ENCODE measurements at places on chromosomes 1 and 21.
A peak's percentile ranks its signal among the peaks of the same experiment; 100 is the strongest.

- DNase-seq, result no peak
Observed at GRCh38 chr1:97524211-97524610, 396.6 kb downstream of the DPYD start.

GRCh38 chr1:197521118-197521739 is 253.2 kb downstream of the CRB1 start:
- DNase-seq, result no peak

- DNase-seq, result no peak
Observed at GRCh38 chr21:18252256-18252655, 7.6 kb downstream of the CHODL start.

DNA sequence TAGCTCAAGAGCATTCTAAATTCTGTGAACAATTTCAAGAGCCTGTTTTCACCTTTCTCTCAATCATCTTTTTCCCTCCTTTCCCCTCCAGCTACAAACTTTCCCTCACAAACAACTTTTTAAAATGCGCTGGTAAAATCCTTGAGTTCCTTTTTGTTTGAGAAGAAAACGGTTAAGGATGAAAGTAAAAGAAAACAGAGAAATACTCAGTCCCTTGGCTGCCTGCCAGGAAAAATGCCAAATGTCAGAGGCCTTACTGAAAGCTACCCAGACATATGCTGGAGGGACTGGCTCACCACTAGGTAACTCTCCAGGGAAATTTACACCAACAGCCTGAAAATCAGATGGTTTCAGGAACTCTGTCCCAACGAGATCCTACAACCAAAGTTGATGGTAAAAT is 11.0 kb upstream of the SERBP1 start:
- DNase-seq, result peak; percentile 41

DNA sequence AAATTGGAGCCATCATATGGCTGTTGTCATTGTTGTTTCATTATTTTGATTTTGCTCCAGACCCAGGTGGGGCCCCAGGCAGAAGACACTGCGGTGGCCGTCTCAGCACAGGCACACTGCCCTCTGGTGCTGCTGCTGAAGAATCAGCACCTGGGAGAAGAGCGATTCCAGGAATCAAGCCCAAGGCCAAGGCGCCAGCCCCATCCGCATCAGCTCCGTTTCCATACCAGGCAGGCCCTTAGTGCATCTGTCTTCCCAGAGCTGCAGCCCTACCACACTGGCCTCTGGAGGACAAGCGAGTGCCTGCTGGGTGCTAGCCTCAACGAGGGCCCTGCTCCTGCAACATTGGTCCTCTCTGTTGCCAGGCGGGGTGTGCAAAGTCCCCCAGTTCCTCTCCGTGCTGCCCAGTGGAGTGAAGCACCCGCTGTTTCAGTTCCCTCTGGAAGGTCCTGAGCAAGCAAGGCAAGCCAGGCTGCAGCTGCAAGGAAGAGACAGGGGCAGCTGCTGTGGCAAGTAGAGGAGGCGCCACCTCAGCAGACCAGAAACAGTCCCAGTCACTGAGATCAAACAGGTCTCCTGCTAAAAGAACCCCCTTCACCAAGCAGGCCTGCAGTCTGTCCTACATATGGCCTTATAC is 5.2 kb downstream of the GRIK3 start:
- peak; percentile 54 for DNase-seq

DNA sequence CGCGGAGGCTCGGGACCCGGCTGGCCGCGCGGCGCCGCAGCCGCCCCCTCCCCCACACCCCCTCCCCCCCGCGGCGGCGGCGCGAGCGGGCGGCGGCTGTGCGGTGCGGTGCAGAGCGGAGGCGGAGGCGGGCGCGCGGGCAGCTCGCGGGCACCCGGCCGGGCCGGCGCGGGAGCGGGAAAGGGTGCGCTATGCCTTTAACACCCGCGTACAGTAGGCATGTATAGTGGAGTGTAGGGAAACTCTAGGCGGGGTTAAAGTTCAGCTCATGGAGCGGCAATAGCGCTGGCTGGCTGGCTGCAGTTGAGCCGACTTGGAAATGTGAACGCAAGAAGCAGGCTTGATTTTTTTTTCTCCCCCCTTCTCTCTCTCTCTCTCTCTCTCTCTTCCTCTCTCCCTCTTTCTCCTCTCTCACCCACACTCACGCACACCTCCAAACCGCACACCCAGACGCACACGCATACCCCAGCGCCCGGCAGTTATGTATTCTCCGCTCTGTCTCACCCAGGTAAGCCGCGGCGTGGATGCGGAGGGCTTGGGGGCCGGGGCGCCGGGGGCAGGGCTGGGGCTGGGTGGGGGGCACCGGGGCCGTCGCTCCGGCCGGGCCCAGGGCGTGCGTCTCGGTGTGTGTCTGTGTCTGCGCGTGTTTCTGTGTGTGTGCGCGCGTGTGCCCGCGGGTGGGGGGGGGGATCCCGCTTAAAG is at the start of gene NFIA:
Gene NFIA (plus strand): TSS at position 251 of the 702 bp plus-strand sequence.
- no peak for DNase-seq

GRCh38 chr1:212958175-212958574 is 7.8 kb downstream of the VASH2 start:
- no peak for DNase-seq

DNA sequence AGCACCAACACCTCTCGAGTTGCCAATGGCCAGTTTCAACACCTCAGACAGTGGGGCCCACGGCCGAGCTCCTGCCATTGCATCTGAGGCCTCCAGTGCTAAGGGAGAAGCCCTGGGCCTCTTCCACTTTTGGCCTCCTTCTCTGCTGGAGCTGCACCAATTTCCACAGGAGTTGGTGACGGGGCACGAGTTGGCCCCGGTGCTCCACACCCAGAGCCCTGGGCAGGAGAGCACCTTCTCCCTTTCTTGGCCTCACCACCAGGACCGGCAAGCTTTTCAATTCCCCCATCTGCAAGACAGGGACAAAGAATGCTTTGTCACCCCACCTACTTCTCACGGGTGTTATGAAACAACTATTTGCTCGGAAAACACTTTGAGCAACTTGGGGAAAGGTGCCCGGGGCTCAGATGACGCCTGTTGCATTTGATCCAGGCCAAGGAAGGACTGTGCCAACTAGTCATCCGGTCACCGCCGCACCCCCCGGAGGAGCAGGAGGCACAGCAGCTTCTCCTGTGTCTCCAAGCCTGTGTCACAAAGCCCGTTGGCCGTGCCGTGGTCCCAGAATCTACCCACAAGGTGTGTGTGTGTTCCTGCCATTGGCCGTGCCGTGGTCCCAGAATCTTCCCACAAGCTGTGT is 55.2 kb downstream of the TOMM20 start:
- DNase-seq, result no peak

- DNase-seq, result no peak
Observed at GRCh38 chr21:35324372-35325220, 275.5 kb upstream of the RUNX1 start.

- peak; percentile 87 for DNase-seq
Observed at GRCh38 chr1:206012086-206012859, 9.1 kb upstream of the RAB7B start.

DNA sequence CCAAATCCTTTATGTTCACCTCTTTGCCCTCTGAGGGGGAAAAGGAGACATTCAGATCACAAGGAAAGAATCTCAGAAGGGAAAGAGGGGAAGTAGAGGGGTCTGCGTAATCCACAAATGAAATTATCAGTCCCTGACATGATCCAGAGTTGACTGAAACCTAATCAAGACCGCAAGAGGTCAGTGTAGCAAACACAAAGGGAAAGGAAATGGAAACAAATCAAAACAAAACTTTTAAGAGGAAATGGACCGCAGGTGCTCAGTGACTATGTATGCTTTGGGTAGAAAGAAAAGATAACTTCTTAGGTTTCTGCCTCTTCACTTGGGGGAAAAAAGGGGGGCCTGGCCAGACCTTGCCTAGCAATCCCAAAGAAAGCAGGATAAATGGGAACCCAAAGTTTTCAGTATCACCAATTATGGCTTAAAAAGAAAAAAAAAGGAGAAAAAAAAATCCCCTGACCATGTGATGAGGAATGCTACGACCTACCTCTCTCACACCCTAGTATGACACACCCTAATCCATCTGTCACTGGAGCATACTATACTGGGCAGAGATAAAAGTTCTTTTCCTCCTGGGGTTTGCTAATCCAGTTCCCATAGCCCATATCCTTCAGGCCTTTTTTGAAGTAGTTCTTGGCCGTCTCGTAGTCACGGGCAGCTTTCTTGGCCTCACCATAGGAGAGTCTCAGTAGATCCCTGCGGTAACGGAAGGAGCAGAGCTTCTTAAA is 16.9 kb downstream of the CHRNB2 start:
- no peak for DNase-seq

DNA sequence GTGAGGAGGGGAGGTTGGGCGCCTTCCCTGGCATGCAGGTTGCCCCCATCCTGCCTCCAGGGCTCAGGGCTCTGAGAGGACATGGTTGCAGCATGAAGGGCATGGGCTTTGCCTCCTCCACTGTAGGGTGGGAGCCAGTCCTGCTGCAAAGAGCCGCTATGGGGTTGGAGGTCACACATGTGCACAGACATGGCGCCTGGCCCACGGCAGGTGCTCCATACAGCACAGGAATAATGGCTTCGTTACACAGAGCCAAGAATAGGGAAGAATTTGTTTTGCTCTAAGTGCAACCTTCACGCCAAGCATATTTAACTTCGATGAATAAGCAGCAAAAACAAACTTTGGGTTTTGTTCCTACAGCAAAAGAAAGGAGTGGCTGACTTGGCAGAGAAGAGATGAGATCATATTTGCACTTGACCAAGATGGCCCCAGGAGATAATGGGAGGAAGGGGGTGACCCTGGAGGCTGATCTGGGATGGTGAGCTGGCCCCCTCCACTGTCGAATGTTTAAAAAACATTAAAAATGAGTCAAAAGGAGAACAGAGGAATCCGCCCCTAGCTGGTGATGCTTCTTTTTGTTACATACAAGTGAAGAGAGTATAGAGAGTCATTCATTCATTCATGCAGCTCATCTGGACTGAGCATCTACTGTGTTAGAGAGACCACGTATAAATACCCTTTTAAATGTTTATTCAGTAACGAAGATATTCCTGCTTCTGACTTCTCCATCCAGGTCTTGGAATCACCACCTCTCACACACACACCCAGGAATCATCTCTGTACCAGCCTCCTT is 12.4 kb upstream of the C2CD2 start:
- DNase-seq, result no peak

GRCh38 chr21:45894906-45895777 is 86.4 kb upstream of the COL6A1 start:
- DNase-seq, result no peak

DNA sequence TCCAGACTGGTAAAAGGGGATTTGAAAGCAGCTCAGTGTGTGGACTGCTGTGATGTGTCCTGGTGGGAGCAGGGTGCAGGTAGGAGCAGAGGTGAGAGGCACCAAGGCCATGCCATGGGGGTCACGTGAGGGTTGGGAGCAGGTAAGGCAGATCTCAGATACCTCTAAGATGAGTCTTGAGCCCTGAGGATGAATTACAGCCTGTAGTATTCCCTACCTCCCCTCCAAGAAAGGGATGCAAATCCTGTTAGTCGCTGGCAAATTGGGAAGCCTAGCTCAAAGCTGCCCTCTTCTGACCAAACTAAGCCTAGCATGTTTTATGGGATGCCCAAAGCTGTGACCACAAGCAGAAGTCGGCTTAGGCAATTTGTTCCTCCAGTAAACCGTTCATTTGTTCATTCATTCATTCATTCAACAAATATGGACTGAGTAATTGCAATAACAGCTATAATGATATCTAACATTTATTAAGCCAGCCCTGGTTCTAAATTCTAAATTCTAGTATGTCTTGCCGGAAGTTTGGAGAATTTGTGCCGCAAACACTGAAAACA is 3.9 kb upstream of the NUAK2 start:
- DNase-seq, result peak; percentile 47

DNA sequence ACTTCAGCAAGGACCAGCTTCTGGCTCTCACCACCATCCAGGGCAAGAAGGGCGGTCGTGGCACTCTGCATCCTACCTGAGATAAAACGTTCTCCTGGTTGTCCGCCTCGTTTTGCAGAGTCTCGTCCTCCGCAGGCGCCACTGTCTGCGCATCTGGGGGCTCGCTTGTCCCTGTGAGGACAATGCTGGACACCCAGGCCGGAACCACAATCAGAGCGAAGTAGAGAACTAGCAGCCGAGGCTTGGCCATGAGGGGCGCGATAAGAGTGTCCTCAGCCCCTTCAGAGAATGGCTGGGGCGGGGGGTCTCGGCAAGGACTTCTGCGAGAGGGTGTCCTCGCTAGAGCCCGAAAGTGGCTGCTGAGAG is 505 bp downstream of the OLFML2B start:
- DNase-seq, result no peak

GRCh38 chr1:26022404-26022779 is 817 bp downstream of the EXTL1 start:
- DNase-seq, result no peak

- no peak for DNase-seq
Observed at GRCh38 chr1:184152434-184152898, 100.9 kb downstream of the TSEN15 start.

- no peak for DNase-seq
Observed at GRCh38 chr1:52603630-52604029, 1.5 kb downstream of the GPX7 start.

- no peak for DNase-seq
Observed at GRCh38 chr1:200776949-200777348, 38.3 kb downstream of the CAMSAP2 start.

GRCh38 chr1:75099581-75099980 is 34.6 kb upstream of the LHX8 start:
- DNase-seq, result no peak

DNA sequence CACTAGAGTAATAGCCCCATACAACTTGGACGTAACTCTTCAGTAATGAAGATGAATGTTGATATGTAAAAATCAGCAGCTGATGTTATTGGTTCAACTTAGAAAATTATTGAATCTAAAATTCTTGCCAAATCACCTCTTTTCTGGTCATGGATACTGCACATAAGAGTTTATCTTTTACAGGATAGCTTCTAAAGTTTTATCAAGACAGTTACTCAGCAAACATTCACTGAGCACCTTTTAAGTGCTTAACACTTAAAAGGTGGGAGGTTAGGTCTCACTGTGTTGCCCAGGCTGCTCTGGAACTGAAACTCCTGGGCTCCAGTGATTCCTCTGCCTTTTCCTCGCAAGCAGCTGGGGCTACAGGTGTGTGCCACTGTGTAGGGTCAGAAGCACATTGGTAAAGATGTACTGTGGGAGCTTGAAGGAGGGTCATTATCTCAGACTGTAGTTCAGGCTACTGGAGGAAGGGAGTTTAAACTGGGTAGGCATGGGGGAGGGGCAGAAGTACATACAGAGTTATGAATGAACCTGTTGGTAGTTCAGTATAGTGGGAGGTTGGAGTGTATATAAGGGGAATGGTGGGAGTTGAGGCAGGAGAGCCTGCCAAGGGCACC is 2.0 kb downstream of the MPZL1 start:
- DNase-seq, result no peak

DNA sequence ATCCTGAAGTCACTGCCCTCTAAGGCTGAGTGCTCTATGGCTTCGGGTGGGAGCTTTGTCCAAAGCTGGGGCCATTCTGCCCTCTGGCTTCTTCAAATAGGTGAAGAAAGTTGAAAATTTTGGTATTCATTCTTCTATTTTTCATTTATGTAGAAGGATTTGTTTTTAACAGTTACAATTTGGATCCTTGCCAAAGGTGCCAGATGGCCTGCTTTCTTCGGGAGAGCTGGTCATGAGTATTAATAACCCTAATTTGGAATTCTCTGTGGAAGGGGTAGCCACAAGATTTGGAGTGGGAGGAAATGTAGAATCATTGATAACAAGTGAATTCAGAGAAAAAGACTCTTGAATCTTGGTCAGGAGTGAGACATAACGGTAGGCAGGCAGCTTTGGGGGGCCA is 370.4 kb upstream of the ST6GALNAC5 start:
- no peak for DNase-seq
